ENCODE measurements at places on chromosomes 12 and 14.

DNA sequence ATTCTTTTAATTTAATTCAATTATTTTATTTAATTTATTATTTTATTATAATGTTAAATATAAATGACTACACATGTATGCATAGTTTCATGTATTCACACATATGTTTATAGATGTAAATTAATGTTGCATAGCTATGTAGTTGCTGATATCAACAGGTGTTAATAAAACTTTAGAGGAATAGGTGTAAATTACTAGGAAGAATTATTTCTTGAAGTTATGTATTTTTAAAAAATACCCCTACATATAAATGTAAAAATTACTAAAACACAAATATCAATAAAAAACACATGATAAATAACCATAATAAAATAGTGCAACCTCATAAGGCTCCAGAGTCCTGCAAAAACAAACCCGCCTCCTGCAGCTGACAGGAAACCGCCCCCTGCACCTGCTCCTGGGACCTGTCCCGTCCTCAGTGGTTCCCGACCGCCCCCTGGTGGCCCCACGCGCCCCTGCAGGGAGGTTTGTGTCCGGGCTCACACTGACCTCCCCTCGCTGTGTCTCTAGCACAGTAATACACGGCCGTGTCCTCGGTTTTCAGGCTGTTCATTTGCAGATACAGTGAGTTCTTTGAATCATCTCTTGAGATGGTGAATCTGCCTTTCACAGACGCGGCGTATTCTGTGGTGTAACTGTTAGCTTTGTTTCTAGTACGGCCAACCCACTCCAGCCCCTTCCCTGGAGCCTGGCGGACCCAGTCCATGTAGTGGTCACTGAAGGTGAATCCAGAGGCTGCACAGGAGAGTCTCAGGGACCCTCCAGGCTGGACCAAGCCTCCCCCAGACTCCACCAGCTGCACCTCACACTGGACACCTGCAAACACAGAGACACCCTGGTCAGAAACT is 1264.0 kb downstream of the TMEM121 start:
- no peak for DNase-seq

- peak; percentile 27 for DNase-seq
These were observed 71.4 kb upstream of the POC1B start for GRCh38 chr12:89597210-89597609.

GRCh38 chr14:102776761-102777710 is at the start of gene TRAF3:
Gene TRAF3 (plus strand): TSS chr14:102777449. CDS start chr14:102870202, 92,753 bp downstream.
- DNase-seq, result peak; percentile 71

DNA sequence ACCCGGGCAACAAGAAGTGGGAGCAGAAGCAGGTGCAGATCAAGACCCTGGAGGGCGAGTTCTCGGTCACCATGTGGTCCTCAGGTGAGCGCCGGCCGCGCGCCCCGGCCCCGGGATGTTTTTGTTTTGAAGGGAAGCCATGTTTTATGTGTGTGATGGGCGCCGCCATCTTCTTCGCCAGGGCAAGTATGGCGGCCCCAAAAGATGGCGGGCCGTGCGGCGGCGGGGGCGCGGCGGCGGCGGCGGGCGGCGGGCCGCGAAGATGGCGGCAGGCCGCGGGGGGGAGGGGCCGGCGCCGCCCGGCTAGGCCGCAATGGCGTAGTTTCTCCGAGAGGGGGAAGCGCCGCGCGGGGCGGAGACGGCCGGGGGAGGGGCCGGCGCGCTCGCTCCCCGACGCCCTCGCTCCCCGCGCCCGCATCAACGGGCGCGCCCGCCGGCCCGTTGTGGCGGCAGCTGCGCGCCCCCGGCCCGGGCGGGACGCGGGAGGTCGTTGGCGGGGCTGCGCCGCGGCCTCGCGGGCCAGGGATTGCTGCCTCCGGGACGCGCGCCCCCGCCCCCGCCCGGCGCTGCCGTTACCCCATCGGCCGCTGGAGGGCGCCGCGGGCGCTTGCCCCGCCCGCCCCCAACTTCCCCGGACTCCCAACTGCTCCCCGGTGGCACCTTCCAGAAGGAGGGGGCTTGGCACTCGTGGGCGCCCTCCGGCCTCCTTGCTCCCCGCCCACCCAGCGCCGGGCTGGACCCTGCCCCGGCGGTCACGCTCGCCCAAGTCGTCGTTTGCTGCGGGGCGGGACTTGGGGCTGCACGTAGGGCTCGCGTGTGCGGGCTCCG is 1.1 kb downstream of the YY1 start:
- DNase-seq, result peak; percentile 89

All from epithelial cell of esophagus (primary cell).